Activated CD8-positive, alpha-beta T cell treated with anti-CD3 and anti-CD28 coated beads for 36 hours (primary cell): ENCODE measurements at places on chromosomes 2 and 18. TPM values are rescaled to one million over a fixed set of nuclear protein-coding genes. Genes with fewer than 3 reads are reported as not detected.
A peak's percentile ranks its signal among the peaks of the same experiment; 100 is the strongest.

GRB14 gene
- total RNA-seq, result not detected

CCDC88A gene
- 15.8 TPM for total RNA-seq

GRCh38 chr2:236166796-236167296, 1.3 kb downstream of the GBX2 start:
- H3K36me3 ChIP-seq, result no peaks in the 10 kb centered on the region
- no peak for DNase-seq
- no peak overlapping the region for H3K4me3 ChIP-seq
- peaks cover 63% of the 10 kb centered on the region for H3K27me3 ChIP-seq
- H3K27ac ChIP-seq, result no peak overlapping the region
- H3K4me1 ChIP-seq, result peaks cover 13% of the 10 kb centered on the region

- H3K36me3 ChIP-seq, result no peaks in the 10 kb centered on the region
- peaks cover 31% of the 10 kb centered on the region for H3K4me1 ChIP-seq
- no peak for DNase-seq
- H3K4me3 ChIP-seq, result peak overlapping the region; percentile 22
- H3K27ac ChIP-seq, result peak overlapping the region; percentile 73
These were observed 11.5 kb downstream of the SPRED2 start for GRCh38 chr2:65420712-65421431.

GRCh38 chr18:48408727-48409590, at the start of gene ZBTB7C:
Gene ZBTB7C (minus strand): TSS chr18:48409383.
- H3K27me3 ChIP-seq, result peaks cover 67% of the 10 kb centered on the region
- H3K4me1 ChIP-seq, result peaks cover 11% of the 10 kb centered on the region
- peak; percentile 11 for DNase-seq
- H3K27ac ChIP-seq, result no peak within 1 kb of the TSS
- peak within 1 kb of the TSS; percentile 49 for H3K4me3 ChIP-seq
- H3K36me3 ChIP-seq, result no peaks in the 10 kb centered on the region

GRCh38 chr18:57744211-57744694, 58.9 kb downstream of the ATP8B1 start:
- H3K4me1 ChIP-seq, result no peaks in the 10 kb centered on the region
- no peak overlapping the region for H3K4me3 ChIP-seq
- H3K36me3 ChIP-seq, result peaks cover under 1% of the 10 kb centered on the region
- no peaks in the 10 kb centered on the region for H3K27me3 ChIP-seq
- DNase-seq, result no peak

GRCh38 chr2:98070081-98070480, 16.9 kb upstream of the VWA3B start:
- no peaks in the 10 kb centered on the region for H3K36me3 ChIP-seq
- peaks cover 15% of the 10 kb centered on the region for H3K27me3 ChIP-seq
- H3K27ac ChIP-seq, result no peak overlapping the region

DNA sequence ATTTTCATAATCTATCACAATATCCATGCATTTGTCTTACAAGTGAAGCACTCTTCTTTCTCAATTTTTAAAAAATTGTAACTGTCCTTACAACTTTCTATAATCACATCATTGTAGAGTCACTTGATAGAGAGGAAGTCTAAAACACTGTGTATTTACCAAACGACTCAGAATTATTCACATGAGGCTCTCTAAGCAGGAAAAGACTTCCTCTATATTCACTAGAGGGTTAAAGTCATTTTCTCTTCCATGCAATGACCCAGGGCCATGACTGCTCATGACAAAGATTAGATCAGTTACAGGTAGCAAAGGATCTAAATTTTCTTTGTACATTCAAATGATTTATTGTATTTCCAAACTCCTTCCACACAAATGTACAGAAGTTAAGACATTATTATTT, 9.0 kb upstream of the SLC1A4 start:
- H3K4me1 ChIP-seq, result peaks cover 19% of the 10 kb centered on the region
- no peak overlapping the region for H3K4me3 ChIP-seq
- no peaks in the 10 kb centered on the region for H3K36me3 ChIP-seq
- H3K27ac ChIP-seq, result no peak overlapping the region
- no peak for DNase-seq

DNA sequence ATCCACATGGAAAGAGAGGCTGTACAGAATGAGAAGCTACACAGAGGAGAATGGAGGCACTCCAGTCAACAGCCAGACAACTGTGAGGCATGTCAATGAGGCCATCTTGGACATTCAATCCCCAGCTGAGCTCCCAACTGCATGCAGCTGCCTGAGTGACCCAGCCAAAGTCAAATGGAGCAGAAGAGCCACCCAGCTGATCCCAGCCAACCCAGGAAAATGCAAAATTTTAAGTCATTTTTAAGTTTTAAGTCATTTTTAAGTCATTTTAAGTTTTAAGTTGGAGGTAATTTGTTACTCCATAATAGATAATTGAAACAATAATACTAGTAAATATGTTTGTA, 63.6 kb downstream of the RBMS1 start:
- H3K27ac ChIP-seq, result peak overlapping the region; percentile 86
- H3K4me3 ChIP-seq, result no peak overlapping the region
- H3K36me3 ChIP-seq, result peaks cover 15% of the 10 kb centered on the region
- H3K27me3 ChIP-seq, result no peaks in the 10 kb centered on the region
- no peak for DNase-seq

- no peaks in the 10 kb centered on the region for H3K27me3 ChIP-seq
- no peak overlapping the region for H3K27ac ChIP-seq
- no peak for DNase-seq
- no peak overlapping the region for H3K4me3 ChIP-seq
These were observed 339.4 kb downstream of the CMPK2 start for GRCh38 chr2:6526093-6526824.

GRCh38 chr18:9885170-9886004, at the start of gene TXNDC2:
Gene TXNDC2 (plus strand): TSS chr18:9885973. CDS start chr18:9886681, 708 bp downstream.
- DNase-seq, result no peak
- no peaks in the 10 kb centered on the region for H3K27me3 ChIP-seq
- H3K36me3 ChIP-seq, result no peaks in the 10 kb centered on the region
- no peak within 1 kb of the TSS for H3K27ac ChIP-seq
- no peaks in the 10 kb centered on the region for H3K4me1 ChIP-seq

- H3K36me3 ChIP-seq, result no peaks in the 10 kb centered on the region
- no peak overlapping the region for H3K4me3 ChIP-seq
These were observed 300.8 kb upstream of the SOX11 start for GRCh38 chr2:5391362-5391761.

- H3K4me1 ChIP-seq, result no peaks in the 10 kb centered on the region
- H3K27me3 ChIP-seq, result peaks cover 3% of the 10 kb centered on the region
- DNase-seq, result peak; percentile 11
- H3K27ac ChIP-seq, result no peak overlapping the region
- H3K36me3 ChIP-seq, result no peaks in the 10 kb centered on the region
These were observed 787.3 kb upstream of the RAB6C start for GRCh38 chr2:129192117-129192516.

DNA sequence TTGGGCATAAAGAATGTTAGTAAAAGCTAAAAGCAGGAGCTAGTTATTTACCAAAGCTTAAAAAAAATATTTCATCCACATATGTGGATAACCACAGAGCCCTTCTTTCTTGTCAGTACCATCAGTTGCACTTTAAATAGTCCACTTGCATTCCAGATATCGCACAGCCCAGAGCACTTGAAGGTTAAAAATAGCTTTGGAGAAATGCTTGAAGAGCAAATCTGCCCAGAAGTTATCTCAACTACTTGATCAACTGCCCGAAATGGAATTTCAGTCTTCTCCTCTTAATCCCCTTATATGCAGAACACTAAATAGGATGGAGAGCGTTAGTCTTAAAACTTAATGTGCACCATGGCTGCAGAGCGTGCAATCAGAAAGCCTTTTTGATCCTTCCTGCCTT, 148.3 kb downstream of the PLEKHA3 start:
- H3K36me3 ChIP-seq, result peaks cover 1% of the 10 kb centered on the region
- no peak overlapping the region for H3K4me3 ChIP-seq
- H3K27ac ChIP-seq, result no peak overlapping the region
- H3K4me1 ChIP-seq, result no peaks in the 10 kb centered on the region

GRCh38 chr2:9699139-9700108, 68.6 kb upstream of the YWHAQ start:
- peaks cover 2% of the 10 kb centered on the region for H3K27me3 ChIP-seq
- H3K36me3 ChIP-seq, result no peaks in the 10 kb centered on the region
- peaks cover 37% of the 10 kb centered on the region for H3K4me1 ChIP-seq
- peak; percentile 19 for DNase-seq
- no peak overlapping the region for H3K27ac ChIP-seq

DNA sequence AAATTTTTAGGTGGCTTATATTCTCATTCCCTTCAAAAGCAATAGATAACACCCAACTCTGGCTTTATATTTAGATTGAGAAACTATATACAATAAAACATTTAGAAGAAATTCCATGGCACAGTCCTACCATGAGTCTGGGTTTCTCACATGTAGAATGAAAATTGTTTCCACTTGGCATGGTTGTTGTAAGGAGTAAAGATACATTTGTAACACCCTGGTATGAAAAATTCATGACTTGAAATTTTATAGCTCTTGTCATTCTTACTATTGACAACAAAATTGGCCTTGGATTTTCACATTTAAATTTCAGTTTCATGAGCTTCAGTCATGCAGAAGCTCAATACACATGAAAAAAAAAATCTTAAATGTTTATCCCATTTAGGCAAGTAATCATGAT, 92.5 kb upstream of the CBLN2 start:
- H3K4me1 ChIP-seq, result no peaks in the 10 kb centered on the region
- no peaks in the 10 kb centered on the region for H3K27me3 ChIP-seq
- H3K4me3 ChIP-seq, result no peak overlapping the region
- no peak for DNase-seq
